Breast epithelium (tissue), 4 donors: ENCODE measurements at places on chromosomes 7 and 10. TPM values are rescaled to one million over a fixed set of nuclear protein-coding genes. Genes with fewer than 3 reads are reported as not detected.

Gene RFC2
- total RNA-seq = 15.4 TPM

Gene IKZF1
- 21.4 TPM for total RNA-seq

Gene CPA4
- total RNA-seq = 2.0 TPM

Gene CRYGN
- 0.98 TPM for total RNA-seq

Gene NEUROG3
- total RNA-seq = not detected

Gene CALHM1
- total RNA-seq = not detected

Gene OPN1SW
- total RNA-seq = not detected

Gene RSPH10B2
- total RNA-seq = not detected

Gene THNSL1
- total RNA-seq = 1.6 TPM

Gene CALML5
- not detected for total RNA-seq

DNA sequence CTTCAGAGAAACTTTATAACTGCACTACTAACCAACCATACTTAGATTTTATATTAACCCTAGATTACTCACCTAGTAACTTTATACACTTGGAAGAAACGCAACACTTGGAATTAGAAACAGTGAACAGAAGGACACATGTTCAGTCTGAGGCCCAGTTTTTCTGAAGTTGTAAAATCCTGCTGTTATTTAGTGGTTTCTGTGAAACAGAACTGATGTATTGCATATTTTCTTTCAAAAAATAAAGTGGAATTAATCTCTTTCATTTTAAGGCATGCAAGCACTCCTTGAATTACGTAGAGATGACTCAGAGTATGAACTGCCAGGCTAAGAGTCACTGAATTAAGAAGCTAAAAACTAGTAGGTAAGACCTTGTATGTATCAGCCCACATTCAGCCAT is 215.8 kb downstream of the SKAP2 start:
- no peak for DNase-seq
- H3K27me3 ChIP-seq = no peaks in the 10 kb centered on the region
- H3K4me3 ChIP-seq = no peak overlapping the region
- no peaks in the 10 kb centered on the region for H3K4me1 ChIP-seq
- no peak overlapping the region for H3K27ac ChIP-seq

GRCh38 chr10:28949005-28950004 is 272.0 kb downstream of the BAMBI start:
- no peaks in the 10 kb centered on the region for H3K36me3 ChIP-seq
- H3K27me3 ChIP-seq = no peaks in the 10 kb centered on the region
- no peak overlapping the region for H3K27ac ChIP-seq
- no peak for DNase-seq
- H3K4me1 ChIP-seq = no peaks in the 10 kb centered on the region
- H3K4me3 ChIP-seq = no peak overlapping the region

DNA sequence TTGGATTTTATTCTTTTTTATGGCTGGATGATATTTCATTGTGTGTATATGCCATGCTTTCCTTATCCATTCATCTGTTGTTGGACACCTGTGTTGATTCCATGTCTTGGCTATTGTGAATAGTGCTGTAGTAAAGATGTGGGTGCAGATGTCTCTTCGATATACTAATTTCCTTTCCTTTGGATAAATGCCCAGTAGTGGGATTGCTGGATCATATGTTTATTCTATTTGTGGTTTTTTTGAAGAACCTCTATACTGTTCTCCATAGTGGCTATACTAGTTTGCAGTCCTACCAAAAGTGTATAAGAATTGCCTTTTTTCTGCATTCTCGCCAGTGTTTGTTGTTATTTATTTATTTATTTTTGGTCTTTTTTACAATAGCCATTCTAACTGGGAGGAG is 159.8 kb downstream of the WNT2 start:
- H3K27me3 ChIP-seq = no peaks in the 10 kb centered on the region
- no peaks in the 10 kb centered on the region for H3K4me1 ChIP-seq
- H3K36me3 ChIP-seq = no peaks in the 10 kb centered on the region
- DNase-seq = no peak
- no peak overlapping the region for H3K27ac ChIP-seq

GRCh38 chr7:45920502-45921380 is at the start of gene IGFBP3:
Gene IGFBP3, minus strand, starts transcription at chr7:45921272. Its CDS starts 132 bp downstream, at chr7:45921140.
- H3K27ac ChIP-seq = peak within 1 kb of the TSS; percentile 20
- H3K4me1 ChIP-seq = no peaks in the 10 kb centered on the region
- no peaks in the 10 kb centered on the region for H3K36me3 ChIP-seq
- H3K4me3 ChIP-seq = peak within 1 kb of the TSS; percentile 61
- no peak for DNase-seq

GRCh38 chr10:84659497-84660439 is 331.4 kb downstream of the CCSER2 start:
- no peaks in the 10 kb centered on the region for H3K36me3 ChIP-seq
- no peaks in the 10 kb centered on the region for H3K27me3 ChIP-seq
- no peak overlapping the region for H3K4me3 ChIP-seq
- H3K27ac ChIP-seq = no peak overlapping the region
- H3K4me1 ChIP-seq = no peaks in the 10 kb centered on the region
- DNase-seq = no peak

DNA sequence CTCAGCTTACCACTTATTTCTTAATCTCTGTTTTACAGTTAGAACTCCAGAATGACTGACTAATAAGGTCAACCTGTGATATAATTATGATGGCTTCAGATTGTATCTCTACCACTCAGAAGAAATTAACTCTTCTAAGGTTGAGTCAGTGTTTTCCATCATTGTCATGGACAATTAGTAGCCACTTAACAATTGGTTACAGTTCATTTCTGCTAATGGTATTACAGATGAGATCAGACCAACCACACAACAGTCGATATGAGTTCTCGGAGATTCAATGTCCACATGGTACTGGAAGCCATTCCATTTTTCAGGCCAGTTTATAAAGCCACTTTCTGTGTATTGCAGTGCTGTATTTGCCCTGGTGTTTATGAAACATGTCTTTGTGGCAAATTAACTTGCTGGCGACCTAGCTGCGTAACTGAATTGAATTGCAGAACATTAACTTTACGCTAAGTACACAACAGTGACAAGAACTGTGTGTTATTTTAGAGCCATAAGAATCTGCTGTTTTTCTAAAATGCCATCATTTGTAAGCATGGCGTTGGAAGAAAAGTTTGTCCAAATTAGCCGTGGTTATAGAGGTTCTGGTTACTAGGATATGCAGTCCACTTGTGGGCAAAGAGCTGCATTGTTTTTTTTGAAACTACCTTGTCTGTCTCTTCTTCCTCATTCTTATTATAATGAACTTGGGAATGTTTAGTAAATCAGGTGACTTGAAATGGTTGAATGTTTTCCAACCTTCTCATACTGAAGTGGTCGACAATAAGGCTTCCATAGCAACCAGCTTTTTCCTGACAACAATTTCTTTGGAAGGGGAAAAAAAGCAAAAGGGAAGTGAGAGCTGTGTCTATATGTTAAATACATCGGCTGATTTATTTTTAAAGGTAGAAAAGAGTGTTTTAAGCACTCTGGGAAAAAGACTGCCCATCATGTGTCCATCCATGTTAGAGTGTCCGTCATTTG is 76.4 kb downstream of the CELF2 start:
- no peaks in the 10 kb centered on the region for H3K4me1 ChIP-seq
- H3K36me3 ChIP-seq = no peaks in the 10 kb centered on the region
- no peak overlapping the region for H3K27ac ChIP-seq
- no peaks in the 10 kb centered on the region for H3K27me3 ChIP-seq
- no peak for DNase-seq

GRCh38 chr10:88672041-88672440 is 7.8 kb downstream of the LIPF start:
- no peaks in the 10 kb centered on the region for H3K36me3 ChIP-seq
- no peak overlapping the region for H3K4me3 ChIP-seq
- no peaks in the 10 kb centered on the region for H3K27me3 ChIP-seq
- no peak for DNase-seq

GRCh38 chr7:116446212-116446855 is 53.2 kb upstream of the CAV2 start:
- no peak overlapping the region for H3K4me3 ChIP-seq
- DNase-seq = no peak
- no peaks in the 10 kb centered on the region for H3K27me3 ChIP-seq
- no peaks in the 10 kb centered on the region for H3K4me1 ChIP-seq

DNA sequence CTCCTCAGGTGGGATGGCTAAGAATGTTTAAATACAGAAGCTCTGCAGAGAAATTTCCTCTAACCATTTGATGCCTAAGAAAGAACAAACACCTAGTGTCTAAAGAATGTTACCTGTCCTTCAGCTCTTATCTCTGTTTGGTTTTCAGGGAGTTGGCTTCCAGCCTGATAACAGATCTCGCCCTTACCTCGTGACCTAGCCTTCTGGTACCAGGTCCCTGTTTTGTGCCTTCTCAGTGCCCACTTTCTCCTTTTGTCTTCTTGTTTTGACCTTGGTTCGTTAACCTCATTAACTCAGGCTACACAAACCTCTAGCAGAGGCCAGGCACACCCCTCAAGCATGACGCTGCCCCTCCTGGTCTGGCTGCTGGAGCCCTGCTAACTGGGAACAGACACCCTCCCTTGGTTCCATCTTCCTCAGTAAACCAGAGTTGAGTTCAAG is 16.1 kb upstream of the RAB11FIP2 start:
- no peaks in the 10 kb centered on the region for H3K27me3 ChIP-seq
- no peaks in the 10 kb centered on the region for H3K4me1 ChIP-seq
- DNase-seq = no peak
- H3K36me3 ChIP-seq = no peaks in the 10 kb centered on the region

DNA sequence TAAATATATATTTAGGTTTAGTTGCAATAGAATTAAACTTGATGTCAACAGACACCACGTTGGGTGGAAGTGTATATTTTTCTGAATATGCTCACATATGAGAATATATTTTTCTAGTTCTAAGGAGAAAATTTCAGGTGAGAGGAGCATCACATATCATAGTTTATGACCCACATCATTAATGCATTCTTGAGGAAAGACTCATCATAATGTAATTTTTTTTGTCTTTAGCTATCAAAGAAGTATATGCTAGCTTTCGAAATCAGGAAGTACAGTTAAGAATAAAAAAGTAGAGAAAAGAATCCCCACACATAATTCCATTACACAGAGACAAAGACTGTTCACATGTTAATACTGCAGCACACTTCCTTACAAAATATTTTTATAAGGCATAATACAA is 30.4 kb downstream of the A1CF start:
- H3K36me3 ChIP-seq = no peaks in the 10 kb centered on the region
- no peak for DNase-seq
- H3K27me3 ChIP-seq = no peaks in the 10 kb centered on the region
- H3K4me1 ChIP-seq = no peaks in the 10 kb centered on the region
- H3K27ac ChIP-seq = no peak overlapping the region

- no peaks in the 10 kb centered on the region for H3K36me3 ChIP-seq
- H3K27ac ChIP-seq = peak overlapping the region; percentile 55
- H3K4me3 ChIP-seq = no peak overlapping the region
- no peaks in the 10 kb centered on the region for H3K4me1 ChIP-seq
Observed at GRCh38 chr7:41912426-41912825, 209.5 kb upstream of the INHBA start.

- no peak for DNase-seq
- no peaks in the 10 kb centered on the region for H3K4me1 ChIP-seq
- no peaks in the 10 kb centered on the region for H3K36me3 ChIP-seq
Observed at GRCh38 chr7:132002343-132002968, 446.0 kb upstream of the PODXL start.

DNA sequence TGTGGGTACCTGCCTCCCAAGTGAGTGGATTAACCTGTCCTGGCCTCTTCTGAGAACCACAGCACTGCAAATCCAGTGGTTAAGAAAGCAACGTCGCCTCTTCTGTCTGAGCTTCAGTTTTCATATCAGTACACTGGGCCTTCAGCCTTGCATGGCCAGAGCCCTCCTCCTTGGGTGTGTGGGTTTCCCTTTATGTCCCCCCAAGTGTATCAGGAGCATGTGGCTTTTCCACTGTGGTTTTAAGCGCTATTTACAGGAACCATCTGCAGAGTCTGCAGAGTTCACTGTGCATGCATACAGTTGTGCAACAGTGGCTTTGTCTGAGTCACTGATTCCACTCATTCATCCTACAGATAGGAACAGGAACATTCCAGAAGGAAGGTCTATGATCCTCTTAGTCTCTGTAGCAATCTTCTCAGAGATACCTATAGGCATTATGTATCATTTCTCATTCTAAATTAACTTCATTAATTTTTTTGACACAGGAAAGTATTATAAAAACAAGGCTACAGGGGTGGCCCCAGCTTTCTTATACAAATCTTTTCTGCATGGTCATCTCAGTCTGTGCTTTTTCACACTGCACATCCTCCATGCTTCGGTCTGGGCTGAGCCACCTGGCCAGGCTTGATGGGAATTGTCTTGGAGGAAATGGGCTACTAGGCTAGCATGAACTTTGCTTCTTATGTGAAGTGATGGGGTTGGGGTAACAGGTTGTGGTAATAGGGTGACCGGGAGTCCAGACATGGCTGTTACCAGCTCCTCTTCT is 17.1 kb downstream of the MBL2 start:
- DNase-seq = no peak
- no peaks in the 10 kb centered on the region for H3K36me3 ChIP-seq
- H3K27me3 ChIP-seq = no peaks in the 10 kb centered on the region
- no peaks in the 10 kb centered on the region for H3K4me1 ChIP-seq
- H3K27ac ChIP-seq = no peak overlapping the region
- no peak overlapping the region for H3K4me3 ChIP-seq

DNA sequence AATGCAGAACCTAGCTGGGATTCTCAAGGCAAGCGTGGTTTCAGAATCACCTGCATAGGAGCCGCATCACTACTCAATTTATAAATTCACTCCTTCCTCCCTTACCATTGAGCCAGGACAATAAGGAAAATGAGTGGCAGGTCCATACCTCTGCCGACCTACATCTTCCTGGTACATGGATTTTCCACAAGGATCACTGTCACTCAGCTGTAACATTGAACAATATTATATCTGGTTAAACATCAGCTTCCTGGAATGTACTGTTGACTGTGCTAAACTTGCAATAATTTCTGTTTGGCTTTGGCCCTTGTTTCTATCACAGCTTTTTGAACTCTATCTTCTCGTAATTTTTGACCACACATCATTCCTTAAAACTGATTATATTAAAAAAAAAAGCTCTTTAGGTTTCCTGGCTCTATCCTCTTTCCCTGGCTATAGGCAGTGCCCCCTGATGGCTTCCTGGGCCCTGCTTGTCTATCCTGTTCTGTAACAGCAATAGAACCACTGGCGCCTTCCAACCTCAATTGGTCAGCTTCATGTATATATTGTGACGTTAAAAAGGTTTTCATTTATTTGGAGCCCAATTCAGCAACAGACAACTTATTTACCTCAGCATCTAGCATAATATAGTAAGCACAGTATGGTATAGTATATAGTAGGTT is 59.2 kb downstream of the RNLS start:
- H3K4me1 ChIP-seq = peaks cover 8% of the 10 kb centered on the region
- H3K27me3 ChIP-seq = no peaks in the 10 kb centered on the region
- no peak overlapping the region for H3K27ac ChIP-seq
- no peak for DNase-seq

DNA sequence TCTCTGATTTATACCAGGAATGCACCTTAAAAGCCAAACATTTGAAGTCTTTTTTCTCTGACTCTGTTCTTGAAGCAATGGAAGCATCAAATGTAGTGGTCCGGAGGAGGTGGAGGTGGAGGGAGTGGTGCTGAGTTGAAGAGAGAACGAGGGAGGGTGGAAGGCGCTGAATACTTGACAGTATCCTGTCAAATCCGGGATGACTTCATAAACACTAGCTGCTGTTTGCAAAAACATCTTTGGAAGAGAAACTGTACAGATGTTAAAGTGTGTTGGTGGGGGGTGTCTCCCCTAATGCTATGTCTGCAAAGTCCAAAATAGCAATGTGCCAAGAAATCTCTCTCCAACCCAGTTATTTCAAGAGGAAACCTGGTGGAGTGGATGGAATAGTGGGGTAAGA is 328.5 kb upstream of the AUTS2 start:
- no peak for DNase-seq
- H3K27ac ChIP-seq = no peak overlapping the region
- H3K27me3 ChIP-seq = no peaks in the 10 kb centered on the region
- H3K36me3 ChIP-seq = no peaks in the 10 kb centered on the region
- no peaks in the 10 kb centered on the region for H3K4me1 ChIP-seq
- H3K4me3 ChIP-seq = no peak overlapping the region
